ENCODE measurements at places on chromosomes 16 and 17. TPM values are rescaled to one million over a fixed set of nuclear protein-coding genes. Genes with fewer than 3 reads are reported as not detected.

The FNDC8 gene
- total RNA-seq = 0.16 TPM

The GPRC5B gene
- total RNA-seq = 0.11 TPM

The TBC1D3K gene
- not detected for total RNA-seq

DNA sequence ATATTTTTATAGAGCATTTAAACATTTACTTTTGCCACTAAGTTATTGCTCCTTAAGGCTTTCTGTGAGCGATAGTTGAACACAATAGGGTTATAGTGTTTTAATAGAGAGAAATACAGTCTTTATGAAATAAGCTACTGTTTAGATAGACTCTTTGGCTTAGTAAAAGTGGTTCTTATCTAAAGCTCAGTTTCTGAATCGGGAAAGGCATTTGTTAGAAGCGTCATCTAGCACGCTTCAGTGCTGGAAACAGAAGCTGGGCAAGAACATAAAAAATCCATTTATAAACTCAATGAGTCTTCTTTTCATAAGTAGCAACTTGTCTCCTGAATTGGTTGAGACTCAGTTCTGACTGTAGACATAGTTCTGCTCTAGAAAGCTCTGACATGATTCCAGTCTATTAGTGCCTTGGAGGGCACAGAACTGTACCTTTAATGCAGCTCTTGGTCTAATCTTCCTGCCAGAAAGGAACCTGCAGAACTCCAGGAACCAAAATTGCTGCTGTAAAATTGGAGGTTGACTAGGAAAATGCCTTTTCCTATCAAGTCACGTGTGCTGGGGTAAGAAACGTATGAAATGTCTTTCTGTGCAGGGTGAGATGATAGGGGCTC is 55.4 kb upstream of the DNAJA2 start:
- no peaks in the 10 kb centered on the region for H3K27me3 ChIP-seq
- no peak for DNase-seq
- no peaks in the 10 kb centered on the region for H3K36me3 ChIP-seq
- H3K27ac ChIP-seq = no peak overlapping the region

GRCh38 chr17:60107526-60108257 is 29.0 kb upstream of the HEATR6 start:
- no peak overlapping the region for H3K4me3 ChIP-seq
- no peak for DNase-seq
- H3K4me1 ChIP-seq = no peaks in the 10 kb centered on the region
- H3K27me3 ChIP-seq = no peaks in the 10 kb centered on the region
- H3K27ac ChIP-seq = no peak overlapping the region
- H3K36me3 ChIP-seq = no peaks in the 10 kb centered on the region

GRCh38 chr17:70535986-70536385 is 366.7 kb downstream of the KCNJ2 start:
- no peak for DNase-seq
- H3K4me1 ChIP-seq = no peaks in the 10 kb centered on the region
- no peak overlapping the region for H3K4me3 ChIP-seq
- H3K27ac ChIP-seq = no peak overlapping the region
- no peaks in the 10 kb centered on the region for H3K36me3 ChIP-seq

GRCh38 chr16:80631581-80631980 is 90.8 kb downstream of the DYNLRB2 start:
- no peaks in the 10 kb centered on the region for H3K27me3 ChIP-seq
- H3K4me3 ChIP-seq = no peak overlapping the region
- H3K4me1 ChIP-seq = no peaks in the 10 kb centered on the region

DNA sequence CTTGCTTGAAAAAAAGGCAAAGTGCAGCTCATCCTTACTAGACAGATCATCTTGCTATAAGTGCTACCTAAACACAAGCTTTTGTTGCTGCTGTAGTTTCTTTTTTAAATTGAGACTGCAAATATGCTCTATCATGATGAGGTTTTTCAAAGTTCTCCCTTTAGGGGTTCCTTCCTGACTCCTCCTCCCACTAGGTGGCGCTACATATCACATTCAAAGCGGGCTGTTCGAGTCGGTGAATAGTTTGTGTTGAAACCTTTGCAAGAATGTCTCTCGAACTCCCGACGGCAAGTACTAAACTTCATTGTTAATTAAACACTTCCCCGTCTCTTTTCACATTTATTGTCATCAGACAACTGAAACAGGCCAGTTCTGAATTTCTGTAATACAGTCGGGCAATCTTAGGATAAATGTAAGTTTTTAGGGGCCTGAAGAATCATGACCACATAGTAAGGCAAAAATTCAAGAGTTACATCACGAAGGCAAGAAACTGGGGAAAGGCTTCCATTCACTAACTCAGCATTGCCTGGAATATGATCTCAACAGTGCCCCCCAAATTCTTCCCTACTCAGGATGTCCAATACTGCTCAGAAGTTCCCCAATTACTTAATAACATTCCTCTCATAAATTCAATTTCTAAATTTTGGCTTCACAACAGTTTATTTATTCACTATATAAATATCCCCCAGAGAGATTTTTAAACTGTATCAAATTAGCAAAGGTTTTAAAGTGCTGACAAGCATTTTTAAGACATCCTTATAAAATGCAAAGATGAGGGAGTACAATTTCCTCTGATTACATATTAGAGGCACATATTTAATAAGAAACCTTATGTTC is 6.7 kb downstream of the HS3ST3A1 start:
- no peaks in the 10 kb centered on the region for H3K4me1 ChIP-seq
- H3K4me3 ChIP-seq = no peak overlapping the region
- H3K36me3 ChIP-seq = no peaks in the 10 kb centered on the region
- peak; percentile 62 for DNase-seq

GRCh38 chr16:28603381-28604185 is 6.3 kb downstream of the SULT1A1 start:
- H3K27ac ChIP-seq = no peak overlapping the region
- DNase-seq = no peak
- no peaks in the 10 kb centered on the region for H3K27me3 ChIP-seq
- H3K4me1 ChIP-seq = no peaks in the 10 kb centered on the region

DNA sequence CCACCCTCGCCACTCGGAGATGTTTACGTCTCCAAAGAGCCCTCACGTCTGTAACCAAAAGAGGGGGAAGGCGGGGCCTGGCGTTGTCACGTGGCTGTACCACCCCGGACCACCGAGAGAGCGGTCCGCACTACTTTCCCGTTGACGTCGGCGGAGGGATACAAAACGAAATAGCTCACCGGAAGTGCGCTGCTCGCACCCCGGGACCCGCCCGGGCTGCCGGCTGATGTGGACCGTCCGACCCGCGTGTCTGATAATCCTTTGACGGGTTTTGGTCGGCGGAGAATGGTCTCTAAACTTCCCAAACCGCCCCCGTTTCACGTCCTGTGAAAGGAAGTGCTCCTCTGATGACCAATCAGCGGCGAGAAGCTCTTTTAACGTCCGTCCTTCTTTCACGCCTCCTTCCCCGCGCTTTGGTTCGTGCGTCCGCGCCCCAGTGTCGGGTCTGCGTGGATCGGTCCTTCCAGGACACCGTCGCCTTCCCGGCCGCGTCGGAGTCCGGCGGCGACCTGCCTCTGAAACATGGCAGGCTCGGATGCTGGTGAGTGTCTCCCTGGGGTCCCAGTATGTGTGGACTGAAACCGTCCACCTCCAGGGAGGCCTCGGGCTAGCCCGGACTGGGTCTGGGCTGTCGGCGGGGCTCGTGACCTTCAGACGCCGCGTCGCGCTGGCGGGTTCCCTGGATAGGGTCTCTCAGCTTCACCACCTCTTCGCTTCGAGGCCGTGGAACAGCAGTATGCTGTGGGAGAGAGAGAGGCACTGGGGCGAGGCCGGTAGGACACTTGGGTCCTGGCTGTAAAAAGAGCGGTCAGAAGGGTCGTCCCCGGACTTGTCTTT is at the start of gene CEP95:
Gene CEP95 (plus strand): TSS at position 402 of the 837 bp plus-strand sequence. CDS start 121 bp downstream, at position 523.
- no peaks in the 10 kb centered on the region for H3K27me3 ChIP-seq
- H3K4me3 ChIP-seq = peak within 1 kb of the TSS; percentile 91
- peaks cover 40% of the 10 kb centered on the region for H3K36me3 ChIP-seq
- peak; percentile 97 for DNase-seq

GRCh38 chr17:39205112-39205526 is 5.0 kb downstream of the RPL19 start:
- no peak overlapping the region for H3K27ac ChIP-seq
- peaks cover 42% of the 10 kb centered on the region for H3K4me1 ChIP-seq
- H3K27me3 ChIP-seq = no peaks in the 10 kb centered on the region
- peaks cover 32% of the 10 kb centered on the region for H3K36me3 ChIP-seq
- H3K4me3 ChIP-seq = no peak overlapping the region

- no peak overlapping the region for H3K27ac ChIP-seq
- H3K4me3 ChIP-seq = no peak overlapping the region
- peaks cover 4% of the 10 kb centered on the region for H3K27me3 ChIP-seq
- no peaks in the 10 kb centered on the region for H3K4me1 ChIP-seq
- DNase-seq = no peak
Measured at GRCh38 chr16:75745823-75746222, 19.5 kb upstream of the CPHXL start.

GRCh38 chr17:78607038-78607437 is 29.8 kb upstream of the DNAH17 start:
- H3K27ac ChIP-seq = no peak overlapping the region
- H3K4me3 ChIP-seq = no peak overlapping the region
- no peaks in the 10 kb centered on the region for H3K36me3 ChIP-seq

GRCh38 chr16:67404740-67405226 is 11.5 kb upstream of the TPPP3 start:
- H3K4me1 ChIP-seq = no peaks in the 10 kb centered on the region
- H3K36me3 ChIP-seq = no peaks in the 10 kb centered on the region
- H3K27me3 ChIP-seq = no peaks in the 10 kb centered on the region
- H3K4me3 ChIP-seq = no peak overlapping the region
- DNase-seq = no peak
- H3K27ac ChIP-seq = no peak overlapping the region

DNA sequence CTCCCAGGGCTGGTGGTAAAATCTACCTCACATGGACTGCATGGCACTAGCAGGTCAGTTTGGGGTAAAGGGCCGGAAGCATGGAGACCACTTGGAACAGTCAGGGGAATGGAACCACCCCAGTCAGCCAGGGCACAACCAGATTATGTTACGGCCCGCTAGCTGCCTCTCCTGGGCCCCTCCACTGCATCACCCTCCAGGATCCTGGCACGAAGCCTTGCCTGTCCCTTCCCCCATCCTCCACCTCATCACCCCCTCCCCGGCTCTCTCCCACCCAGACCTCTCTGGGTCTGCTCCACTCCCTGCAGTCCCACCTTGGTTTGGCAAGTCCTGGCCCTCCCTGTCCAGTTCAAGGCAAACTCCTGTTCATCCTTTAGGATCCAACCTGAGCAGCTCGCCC is 91.7 kb downstream of the CLEC16A start:
- no peak overlapping the region for H3K27ac ChIP-seq
- H3K27me3 ChIP-seq = no peaks in the 10 kb centered on the region
- no peak for DNase-seq

DNA sequence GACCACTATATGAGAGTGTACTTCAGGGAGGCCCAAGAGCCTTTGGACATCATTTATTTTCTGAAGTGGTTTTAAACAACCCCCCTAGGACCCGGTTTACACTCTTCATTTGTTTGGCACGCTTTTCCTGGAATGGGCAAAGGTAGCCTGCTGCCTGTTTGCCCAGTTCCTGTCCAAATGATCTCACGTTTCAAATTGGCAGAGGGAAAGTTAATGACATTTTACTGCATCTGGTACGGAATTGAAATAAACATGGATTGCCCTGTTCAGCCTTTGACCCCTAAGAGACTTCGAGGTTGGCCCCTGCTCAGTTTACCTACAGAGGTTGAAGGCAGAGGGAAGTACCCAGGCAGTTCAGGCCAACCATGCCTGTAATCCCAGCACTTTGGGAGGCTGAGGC is 5.8 kb upstream of the RPRML start:
- H3K4me3 ChIP-seq = no peak overlapping the region
- no peak overlapping the region for H3K27ac ChIP-seq
- H3K27me3 ChIP-seq = no peaks in the 10 kb centered on the region
- no peaks in the 10 kb centered on the region for H3K4me1 ChIP-seq
- no peak for DNase-seq

All from CD8-positive, alpha-beta memory T cell (primary cell).